ENCODE measurements at places on chromosomes 11 and 22.

DNA sequence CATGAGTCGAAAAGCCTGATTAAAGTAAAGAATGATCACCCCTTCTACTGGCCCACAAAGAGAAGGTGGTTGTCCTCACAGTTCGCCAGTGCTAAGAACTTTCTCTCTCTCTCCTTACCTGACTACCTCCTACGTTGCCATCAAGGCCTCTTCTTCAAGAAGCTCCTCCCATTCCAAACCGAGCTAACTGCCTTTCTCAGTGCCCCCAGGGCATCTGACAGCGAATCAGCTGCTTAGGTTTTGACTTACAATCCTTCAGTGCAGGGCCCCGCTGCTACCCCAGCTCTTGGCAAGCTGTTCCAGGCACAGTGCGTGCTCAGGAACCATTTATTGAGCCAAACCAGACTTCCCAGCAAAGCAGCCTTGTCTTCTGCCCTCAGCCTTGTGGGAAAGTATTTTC is 5.8 kb downstream of the VSTM5 start:
- DNase-seq = no peak

DNA sequence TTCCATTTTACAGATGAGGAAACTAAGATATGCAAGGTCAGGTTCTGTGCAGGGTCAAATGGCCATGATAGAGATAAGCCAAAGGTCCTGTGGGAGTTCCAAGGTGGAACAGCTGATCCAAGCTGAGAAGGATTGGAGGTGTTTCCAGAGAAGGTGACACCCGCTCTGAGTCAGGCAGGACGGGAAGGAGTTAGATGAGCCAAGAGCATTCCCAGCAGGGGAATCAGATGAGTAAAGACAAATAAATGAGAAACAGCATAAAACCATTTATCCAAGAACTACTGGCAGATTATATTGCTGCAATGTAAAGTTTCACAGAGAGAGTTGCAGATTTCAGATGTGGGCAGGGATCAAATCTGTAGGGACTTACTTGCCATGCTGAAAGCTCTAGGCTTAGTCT is 18.9 kb upstream of the HEPHL1 start:
- no peak for DNase-seq

GRCh38 chr22:49278340-49278739 is 549.3 kb downstream of the BRD1 start:
- DNase-seq = no peak

DNA sequence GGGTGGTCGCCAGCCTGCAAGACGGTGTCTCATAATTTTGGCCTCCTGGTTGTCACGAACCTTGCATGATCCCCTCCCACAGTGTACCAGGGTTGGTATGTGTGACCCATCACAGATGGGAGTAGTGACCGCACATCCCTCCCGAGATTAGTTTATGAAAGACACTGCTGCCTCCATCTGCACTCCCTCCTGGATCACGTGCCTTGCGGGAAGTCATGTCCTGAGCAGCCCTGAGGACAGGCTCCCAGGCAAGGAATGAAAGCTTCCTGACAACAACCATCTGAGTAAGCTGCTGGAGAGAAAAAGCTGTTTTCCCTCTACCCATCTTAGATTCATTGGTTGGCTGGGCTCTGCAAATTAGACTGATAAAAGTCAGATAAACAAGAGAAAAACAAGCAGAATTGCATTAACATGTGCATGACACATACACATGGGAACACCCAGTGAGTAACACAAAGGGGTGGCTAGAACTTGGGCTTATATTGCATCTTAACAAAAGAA is 14.4 kb upstream of the PAMR1 start:
- DNase-seq = no peak

DNA sequence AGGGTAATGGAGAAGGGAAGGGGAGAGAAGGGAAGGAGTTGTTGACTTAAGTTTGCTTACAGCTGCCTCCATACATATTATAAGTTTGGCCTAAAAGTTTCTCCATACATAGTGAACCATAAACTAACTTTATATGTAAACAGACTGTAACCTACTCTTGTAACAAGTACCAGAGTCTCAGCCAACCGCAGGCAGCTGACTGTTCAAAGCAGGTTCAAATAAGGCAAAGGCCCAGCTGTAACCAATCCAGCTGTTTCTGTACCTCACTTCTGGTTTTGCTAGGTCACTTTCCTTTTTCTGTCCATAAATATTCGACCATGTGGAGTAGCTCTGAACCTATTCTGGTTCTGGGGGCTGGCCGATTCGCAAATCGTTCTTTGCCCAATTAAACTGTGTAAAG is 591.2 kb downstream of the INSC start:
- DNase-seq = no peak

GRCh38 chr11:63603180-63603518 is 11.1 kb downstream of the PLAAT3 start:
- no peak for DNase-seq

DNA sequence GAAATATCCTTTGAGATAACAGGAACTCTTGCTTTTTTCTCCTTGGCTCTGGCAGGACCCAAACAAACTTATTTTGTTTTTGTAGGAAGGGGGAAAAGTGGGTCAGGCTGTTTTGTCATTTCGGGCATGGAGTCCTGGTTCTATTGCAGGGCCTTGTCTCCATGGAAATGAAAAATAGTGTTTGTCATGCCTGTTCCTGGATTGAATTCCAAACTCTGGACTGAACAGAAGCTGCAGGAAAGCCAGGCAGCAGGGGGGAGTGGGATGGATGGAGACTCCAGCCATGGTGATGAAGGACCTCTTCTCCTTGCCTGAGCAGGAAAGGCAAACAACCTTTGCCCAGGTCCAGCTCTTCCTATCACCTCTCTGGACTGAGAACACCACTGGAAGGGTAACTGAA is 87.0 kb downstream of the SCN3B start:
- DNase-seq = no peak

- DNase-seq = no peak
These were observed 24.2 kb downstream of the NCAPD3 start for GRCh38 chr11:134199531-134199930.

- peak; percentile 33 for DNase-seq
These were observed 13.5 kb upstream of the SORL1-AS1 start for GRCh38 chr11:121466063-121466794.

DNA sequence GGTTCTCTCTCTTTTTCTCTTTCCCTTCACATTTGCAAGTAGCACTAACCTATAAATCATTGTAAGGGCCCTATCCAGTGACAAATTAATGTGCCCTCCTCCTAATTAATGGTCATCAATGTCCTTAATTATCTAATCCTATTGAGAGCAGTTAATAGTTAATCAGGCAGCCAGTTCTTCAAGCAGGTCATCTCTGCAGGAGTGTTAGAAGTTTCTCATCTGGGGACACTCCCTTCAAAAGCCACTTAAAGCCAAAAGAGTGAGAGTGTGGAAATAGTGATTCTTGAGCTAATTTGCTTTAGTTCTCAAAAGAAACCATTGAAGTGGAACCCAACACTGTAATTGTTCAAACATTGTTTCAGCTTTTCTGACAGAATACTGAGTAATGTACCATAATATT is 141.6 kb downstream of the ELP4 start:
- DNase-seq = no peak

- DNase-seq = no peak
These were observed 12.9 kb downstream of the GNB1L start for GRCh38 chr22:19841641-19842392.

DNA sequence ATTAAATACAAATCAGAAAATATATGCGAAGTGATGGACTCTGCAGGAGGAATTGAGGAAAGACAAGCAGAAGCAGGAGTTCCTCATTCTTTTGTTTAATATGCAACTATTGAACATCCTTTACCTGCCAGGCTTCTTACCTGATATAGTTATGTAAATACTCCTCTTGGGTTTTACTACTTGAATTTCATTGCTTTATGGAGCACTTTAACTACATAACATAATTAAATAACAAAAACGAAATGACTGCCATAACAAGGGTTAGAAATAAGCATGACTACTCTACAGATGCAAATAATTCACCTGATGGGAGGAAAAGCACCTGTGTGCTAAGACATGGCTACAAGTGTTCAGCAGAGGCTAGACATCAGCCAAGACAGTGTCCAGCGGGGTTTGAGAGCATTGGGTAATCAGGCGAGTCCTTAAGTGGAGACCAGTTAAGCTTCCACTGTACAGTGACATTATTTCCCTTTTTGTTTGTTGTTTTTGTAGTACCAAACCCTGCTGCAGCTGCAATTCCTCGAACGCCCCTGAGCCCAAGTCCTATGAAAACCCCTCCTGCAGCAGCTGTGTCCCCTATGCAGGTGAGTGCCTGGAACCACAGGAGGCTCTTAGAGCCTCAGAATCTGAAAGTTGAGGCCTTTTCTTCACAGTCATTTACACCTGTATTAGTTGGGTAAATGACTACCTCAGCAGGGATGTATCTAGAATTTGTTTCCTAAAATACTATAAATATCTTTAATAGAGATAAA is 67.4 kb downstream of the SPECC1L start:
- DNase-seq = no peak
